ENCODE measurements at places on chromosomes 12 and 14. TPM values are rescaled to one million over a fixed set of nuclear protein-coding genes. Genes with fewer than 3 reads are reported as not detected.
A peak's percentile ranks its signal among the peaks of the same experiment; 100 is the strongest.

GRCh38 chr12:62934799-62935674 lies at the start of gene PPM1H:
Gene PPM1H, minus strand, starts transcription at chr12:62935150. Its CDS starts 414 bp downstream, at chr12:62934736.
- peak; percentile 3 for DNase-seq

Gene MVK
- 14.2 TPM for total RNA-seq

- DNase-seq = peak; percentile 56
These were observed 795 bp downstream of the STAT6 start for GRCh38 chr12:57110104-57111030.

Gene KRT74
- total RNA-seq = not detected

GRCh38 chr14:105065280-105066228 lies at the start of gene GPR132:
Gene GPR132, minus strand, starts transcription at chr14:105065430. Its CDS starts 10,010 bp downstream, at chr14:105055420.
- peak; percentile 89 for DNase-seq

DNA sequence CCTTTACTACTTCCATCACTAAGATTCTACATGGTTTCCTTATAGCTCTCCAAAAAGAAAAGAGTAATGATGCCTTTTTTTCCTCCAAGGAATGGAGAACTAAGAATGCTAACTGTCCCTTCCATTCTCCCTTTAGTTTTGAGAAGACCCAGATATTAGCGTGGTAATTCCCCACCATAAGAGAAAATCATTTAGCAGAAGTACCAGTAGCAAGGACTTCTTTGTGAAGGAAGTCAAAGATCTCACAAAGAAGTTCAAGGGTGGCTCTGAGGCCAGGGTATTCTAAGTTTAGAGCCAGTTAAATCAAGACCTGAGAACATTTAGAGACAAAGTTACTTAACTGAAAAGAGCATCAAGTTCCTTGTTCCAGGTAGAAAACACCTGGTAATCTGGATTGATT lies 7.3 kb downstream of the USP15 start:
- no peak for DNase-seq

Gene SNX6
- total RNA-seq = 70.3 TPM

DNA sequence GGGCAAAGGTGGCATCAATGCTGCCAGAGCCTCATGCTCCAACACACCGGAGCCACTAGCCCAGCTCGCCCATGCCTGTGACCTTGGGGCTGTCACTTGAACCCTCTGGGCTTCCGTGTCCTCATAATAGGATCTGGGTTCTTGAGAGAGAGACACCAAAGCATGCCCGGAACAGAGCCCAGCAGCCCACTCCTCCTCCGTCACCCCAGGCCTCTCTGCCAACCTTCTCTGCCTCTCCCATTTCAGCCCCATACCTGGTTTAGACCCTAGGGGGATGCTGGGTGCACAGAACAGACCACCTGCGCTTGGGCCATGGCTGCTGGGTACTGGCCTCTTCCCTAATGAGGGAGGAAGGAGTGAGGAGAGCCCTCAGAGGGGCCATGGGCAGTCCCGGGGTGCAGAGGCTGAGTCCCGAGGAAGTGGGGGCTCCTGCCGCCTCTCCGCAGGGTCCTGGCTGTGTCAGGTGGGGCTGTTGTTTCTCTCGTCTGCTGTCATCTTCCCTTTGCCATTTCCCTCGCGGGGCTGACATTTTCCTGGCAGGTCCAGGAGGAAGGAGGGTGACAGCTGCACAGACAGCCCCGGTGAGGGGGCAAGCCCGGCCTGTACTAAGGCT lies 172.4 kb upstream of the RTL1 start:
- DNase-seq = no peak

DNA sequence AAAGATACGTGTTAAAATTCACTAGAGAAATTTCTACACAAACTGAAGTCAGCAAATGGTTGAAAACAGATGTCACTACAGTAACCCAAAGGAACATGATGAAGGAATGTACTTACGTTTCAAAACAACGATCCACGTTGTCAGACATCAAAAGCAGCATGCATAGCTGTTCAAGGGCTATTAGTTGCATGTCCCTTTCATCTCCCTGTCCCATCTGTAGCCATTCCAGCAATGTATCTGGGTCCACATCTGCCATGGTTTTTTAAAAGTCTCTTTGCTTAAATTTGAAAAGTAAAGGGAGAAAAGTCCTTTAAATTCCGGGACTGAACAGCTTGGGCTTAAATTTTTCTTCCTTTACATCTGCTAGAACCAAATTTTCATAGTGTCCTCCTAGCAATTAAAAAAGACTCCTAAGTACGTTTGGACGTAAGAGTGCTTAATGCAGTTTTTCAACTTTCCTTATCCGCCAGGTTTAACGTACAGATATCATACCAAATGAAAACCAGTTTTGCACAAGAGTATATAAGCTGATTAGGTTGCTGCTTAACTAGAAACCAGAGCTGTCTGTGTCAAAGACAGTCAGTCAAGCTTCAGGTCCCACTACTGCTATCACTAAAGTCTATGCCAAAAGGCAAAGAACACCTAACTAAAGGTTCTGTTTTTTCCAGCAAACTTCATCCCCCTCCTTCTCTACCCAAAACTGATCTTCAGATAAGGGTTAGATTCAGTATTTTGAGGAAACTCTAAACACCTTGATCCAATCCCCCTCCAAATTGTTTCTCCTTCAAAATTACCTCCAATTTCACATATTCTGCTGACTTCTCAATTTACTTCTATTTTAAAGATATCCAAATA lies 1.7 kb downstream of the HECTD1 start:
- no peak for DNase-seq

Gene HOXC12
- not detected for total RNA-seq

DNA sequence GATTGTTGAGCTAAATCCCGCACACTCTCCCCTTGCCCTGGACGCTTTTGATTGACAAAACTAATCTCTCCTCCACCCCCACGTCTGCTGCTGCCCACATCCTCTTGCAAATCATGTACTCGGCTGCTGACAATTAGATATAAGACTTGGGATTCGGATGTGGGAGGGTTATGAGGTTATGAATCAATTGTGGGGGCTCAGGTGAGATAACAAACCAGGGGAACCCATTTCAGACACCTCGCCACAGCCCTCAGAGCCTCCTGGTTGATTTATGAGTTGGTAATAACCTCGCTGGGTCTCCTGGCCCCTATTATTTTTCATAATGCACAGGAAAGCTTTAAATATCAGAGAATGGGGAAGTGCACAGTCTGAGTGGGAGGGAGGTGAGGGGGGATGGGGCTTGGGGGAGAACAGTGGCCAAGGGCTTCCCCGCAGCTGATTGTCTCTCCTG lies 449.9 kb downstream of the DPF3 start:
- DNase-seq = peak; percentile 27

DNA sequence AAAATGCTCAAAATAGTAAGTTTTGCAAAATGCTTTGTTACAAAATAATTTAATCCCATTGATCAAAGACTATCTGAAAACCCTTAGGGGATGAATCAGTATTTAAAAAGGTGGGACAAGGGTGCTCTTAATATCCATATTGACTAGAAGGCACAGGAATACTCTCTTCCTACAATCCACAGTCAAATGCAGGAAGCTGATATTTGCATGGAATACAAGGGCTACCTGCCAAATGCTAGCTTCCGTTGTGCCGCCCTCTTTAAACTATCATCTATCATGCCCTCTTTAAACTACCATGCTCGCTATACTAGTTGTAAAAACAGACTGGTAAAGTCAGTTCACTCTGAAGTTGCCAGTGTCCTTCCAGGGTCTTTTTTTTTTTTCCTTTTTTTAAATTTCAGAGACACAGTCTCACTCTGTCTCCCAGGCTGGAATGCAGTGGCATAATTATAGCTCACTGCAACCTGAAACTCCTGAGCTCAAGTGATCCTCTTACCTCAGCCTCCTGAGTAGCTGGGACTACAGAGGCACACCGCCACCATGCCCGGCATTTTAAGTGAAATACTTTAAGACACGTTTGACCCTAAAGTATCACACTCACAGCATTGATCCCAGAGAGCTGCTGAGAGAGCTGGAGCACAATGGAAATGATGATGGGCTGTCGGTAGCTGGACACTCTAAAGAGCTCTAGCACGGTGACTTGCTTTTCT lies 6.7 kb downstream of the SLC2A3 start:
- DNase-seq = no peak

Gene TAC3
- total RNA-seq = not detected

Gene COCH
- total RNA-seq = 1.3 TPM

DNA sequence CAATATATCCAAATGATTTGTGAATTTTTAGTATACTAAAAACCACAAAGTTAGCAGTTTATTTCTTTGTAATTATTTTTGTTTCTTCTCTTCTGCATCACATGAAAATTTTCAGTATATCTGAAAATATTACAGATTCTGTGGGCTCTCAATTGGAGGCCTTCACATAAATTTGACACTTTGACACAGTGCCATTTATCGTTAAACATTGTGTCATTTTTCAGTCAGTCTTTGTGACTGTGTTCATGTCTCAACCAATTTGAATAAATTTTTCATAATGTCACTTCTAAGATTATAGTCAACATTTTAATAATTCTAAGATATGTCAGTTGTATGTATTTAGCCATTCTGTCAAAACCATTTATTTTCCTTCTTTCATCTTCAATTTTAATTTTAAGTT lies 1303.0 kb downstream of the LRFN5 start:
- DNase-seq = no peak

DNA sequence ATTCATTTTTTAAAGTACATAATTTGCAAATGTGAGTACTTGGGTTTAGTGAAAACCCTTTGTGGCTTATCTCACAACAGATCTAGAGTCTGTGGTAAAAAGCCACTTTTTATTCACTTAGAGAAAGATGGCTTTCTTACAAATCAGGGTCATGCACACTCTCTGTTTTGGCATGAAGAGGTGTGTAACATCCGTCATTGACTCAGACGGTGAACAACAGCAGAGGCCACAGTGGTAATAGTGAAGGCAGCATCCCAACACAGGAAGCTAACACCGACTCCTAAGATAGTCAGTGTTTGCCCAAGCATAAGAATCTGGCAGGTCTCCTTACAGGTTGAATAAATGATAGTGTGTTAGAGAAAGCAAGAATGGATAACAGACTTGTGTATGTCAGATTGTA lies 593.0 kb downstream of the SOX5 start:
- DNase-seq = no peak

GRCh38 chr14:83611906-83612390 lies 1918.0 kb upstream of the FLRT2 start:
- no peak for DNase-seq

Data from activated T-helper 1 cell treated with anti-CD3 and anti-CD28 coated beads, Interleukin-12 subunit alpha, Interleukin-12 subunit beta, Interleukin-2, Interleukin-4 antibody, amounts not matched to agents 30 ng/mL and 10 ng/mL and 1 ng/mL, durations not matched to agents 14 hours and 24 hours and 36 hours (primary cell).